ENCODE measurements at places on chromosomes 3 and 15.

- no peak for DNase-seq
Measured at GRCh38 chr15:94877833-94878232, 646.5 kb downstream of the MCTP2 start.

DNA sequence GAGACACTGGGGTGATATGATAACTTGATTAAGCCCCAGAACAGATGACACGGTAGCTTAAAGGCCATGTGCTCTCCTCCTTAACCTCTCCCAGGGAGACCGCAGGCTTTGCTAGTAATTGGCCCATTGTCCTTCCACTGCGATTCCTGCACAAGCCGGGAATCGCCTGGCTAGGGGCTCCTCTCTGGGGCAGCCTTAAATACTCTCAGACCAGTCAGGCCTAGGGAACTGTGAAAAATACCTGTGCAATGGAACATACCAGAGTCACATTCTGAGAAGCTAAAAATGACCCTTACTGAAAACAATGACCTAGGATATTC lies 56.3 kb downstream of the CPN2 start:
- DNase-seq, result no peak

DNA sequence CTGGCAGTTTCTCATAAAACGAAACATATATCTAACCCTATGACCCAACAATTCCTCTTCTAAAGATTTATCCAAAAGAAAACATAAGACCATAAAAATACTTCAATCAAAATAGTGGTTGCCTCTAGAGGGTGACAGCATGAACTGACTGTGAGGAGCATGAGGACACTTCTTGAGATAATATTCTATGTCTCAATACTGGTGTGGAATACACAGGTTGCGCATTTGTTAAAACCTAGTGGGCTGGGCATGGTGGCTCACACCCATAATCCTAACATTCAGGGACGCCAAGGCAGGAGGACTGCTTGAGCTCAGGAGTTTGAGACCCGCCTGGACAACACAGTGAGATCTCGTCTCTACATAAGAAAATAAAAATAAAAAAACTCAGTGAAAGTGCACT lies 57.3 kb downstream of the HERC1 start:
- DNase-seq, result no peak

- DNase-seq, result no peak
Measured at GRCh38 chr3:138916824-138917223, 30.1 kb downstream of the FOXL2 start.

- DNase-seq, result no peak
Measured at GRCh38 chr3:185629554-185630181, 43.6 kb downstream of the SENP2 start.

DNA sequence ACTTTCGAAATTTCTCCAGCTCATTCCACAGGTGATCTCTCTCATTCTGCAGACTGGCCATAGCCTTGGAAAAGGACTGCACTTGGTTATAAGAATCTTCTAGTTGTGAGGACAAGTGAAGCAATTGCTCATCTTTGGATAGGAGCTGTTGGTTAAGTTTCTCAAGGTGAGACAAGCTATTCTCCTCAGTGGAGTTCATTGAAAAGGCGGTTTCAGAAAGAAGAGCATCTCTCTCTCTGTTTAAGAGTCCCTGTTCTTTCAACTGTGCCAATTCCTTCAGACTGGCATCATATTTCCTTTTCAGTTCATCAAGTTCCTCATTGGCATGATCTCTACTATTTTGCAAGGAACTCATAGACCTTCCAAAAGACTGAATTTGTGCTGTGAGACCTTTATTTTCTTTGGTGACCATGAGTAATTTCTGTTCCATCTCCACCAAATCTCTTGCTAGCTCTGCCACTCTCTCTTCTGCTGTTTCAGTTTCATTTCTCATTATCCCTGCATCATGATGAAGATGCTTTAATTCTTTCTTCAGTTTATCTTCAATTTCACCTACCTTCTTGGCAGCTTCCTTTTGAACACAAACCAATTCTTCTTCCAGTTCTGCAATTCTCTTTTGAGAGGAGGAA lies 30.2 kb upstream of the HCLS1 start:
- no peak for DNase-seq

DNA sequence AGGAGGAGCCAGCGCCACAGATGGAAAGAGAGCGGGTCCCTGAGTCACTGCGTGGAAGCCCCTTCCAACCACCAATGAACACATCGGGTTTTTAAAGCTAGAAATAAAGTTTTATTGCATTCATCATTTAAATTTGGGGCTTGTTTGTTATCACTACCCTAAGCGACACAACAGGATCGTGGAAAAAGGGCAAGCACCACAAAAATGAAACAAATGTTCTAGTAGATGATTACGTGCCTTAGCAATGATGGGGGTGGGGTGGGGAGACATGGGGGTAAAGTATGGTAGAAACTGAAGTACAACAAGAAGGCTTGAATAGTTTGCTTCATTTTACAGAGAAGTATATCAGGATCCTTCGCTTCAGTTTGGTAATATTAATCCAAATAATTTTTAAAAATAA lies 221.6 kb upstream of the ATP10A start:
- no peak for DNase-seq

DNA sequence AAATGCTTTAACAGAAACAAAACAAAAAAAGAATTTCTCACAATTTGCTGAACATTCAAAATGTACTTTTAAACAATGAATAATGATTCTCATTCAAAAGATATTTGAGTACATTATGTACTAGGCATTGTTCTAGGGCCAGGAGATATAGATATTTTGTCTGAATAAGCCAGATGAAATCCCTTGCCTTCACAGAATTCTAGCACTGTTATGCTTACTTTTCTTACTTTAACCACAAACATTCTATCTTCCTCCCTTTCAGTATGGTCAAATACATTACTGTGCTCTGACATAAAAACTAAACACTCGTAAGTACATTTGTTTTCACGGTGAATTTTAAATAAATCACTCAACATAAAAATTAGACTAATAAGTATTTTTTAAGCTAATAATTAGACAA lies 116.7 kb downstream of the ADAM10 start:
- DNase-seq, result no peak

GRCh38 chr3:126835472-126836219 lies 131.6 kb downstream of the CHCHD6 start:
- no peak for DNase-seq

DNA sequence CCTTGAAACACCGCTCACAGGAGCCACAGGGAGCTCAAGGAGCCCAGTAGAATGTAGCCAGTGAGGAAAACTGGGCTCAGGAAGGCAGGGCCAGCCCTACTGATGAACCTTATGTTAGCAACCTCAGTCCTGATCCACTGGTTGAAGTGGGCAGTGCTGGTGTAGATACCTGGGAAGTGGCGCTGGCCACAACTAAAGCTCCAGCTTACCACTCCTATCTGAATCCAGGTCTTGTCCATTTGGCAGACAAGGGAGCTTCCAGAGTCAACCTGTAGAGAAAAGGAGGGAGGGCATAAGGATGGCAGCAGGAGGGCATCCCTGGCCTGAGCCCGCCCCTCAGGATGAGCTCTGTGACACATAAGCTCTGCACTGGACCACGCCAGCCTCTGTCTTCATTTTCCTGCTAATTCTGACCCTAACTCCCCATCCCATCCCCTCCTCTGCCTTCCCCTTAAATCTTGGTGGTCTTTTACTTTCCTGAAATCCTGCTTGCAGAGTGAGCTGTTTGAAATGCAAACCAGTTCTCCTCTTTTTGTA lies 2.1 kb upstream of the PRSS50 start:
- no peak for DNase-seq

- DNase-seq, result no peak
Measured at GRCh38 chr15:29986946-29987345, 95.8 kb upstream of the GOLGA8J start.

GRCh38 chr3:133191818-133192217 lies 153.6 kb downstream of the TMEM108 start:
- DNase-seq, result no peak

- no peak for DNase-seq
Measured at GRCh38 chr3:104514776-104515175, 851.9 kb upstream of the ALCAM start.

DNA sequence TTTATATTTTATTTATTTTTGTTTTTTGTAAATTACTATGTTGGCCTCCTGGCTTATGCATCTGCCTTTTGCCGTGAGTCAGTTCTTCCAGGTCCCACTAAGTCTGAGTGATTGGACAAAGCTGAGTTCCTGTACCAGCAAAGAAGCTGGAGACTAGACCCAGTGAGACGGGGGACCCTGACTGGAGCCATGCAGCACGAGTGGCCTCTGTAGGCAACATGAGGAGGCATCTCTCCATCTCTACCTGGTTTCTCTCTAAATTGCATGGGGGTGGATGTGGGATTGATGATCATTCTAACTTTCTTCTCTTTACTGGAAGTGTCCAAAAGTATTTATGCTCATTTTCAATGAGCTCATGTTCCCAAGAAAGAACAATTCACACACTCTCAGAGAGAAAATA lies 155.3 kb upstream of the MRPL3 start:
- no peak for DNase-seq

DNA sequence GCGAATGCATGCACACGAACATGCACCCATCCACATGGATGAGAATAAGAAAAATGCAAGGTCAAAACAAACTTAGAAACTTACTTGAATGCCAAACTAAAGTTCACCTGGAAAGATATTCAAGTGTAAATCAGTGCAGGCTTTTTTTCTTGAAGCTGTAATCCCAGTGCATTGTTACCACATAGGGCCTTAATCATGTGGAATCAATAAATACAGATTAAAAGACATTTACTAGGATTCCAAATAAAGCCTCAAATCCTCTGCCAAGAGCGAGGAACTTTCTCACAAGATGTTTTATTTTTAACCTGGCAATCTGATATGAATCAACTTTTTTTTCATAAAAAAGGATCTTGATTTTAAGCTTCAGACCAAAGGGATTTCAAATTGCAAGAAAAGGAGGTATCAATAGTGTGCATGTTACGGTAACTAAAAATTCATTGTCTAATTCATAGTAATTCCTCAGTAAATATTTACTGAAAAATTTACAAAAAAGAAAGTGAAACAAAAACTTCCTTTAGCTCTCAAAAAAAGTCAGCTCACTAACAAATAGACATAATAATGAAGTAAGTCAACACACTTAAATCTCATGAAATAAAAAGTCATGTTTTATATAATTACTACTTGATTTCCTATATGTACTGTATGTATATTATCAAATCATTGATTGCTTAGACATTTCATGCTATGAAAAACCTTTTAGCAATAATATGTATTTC lies 978.6 kb downstream of the PLOD2 start:
- no peak for DNase-seq

GRCh38 chr3:20752416-20752815 lies 566.4 kb upstream of the SGO1 start:
- DNase-seq, result no peak

- DNase-seq, result no peak
Measured at GRCh38 chr3:23566499-23566898, 239.3 kb upstream of the UBE2E1 start.

- DNase-seq, result no peak
Measured at GRCh38 chr3:197720694-197721093, 16.0 kb downstream of the RUBCN start.

DNA sequence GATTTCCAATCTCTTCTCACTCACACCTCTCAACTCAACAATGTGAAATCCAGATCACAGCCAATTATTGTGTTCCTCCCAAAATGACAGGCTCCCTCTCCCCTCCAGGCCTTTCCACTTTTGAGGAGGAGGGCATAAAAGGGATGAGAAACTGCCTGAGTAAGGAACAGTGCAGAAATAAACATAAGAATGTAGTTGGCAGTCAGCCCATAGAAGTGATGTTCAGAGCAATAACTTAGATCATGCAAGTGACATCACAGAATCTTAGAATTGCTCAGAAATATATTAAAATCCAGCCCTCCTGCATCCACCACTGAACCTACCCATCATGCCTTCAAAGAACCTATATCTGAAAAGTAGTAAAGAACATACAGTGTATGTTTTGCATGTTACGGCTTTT lies 299.4 kb upstream of the GADL1 start:
- no peak for DNase-seq

DNA sequence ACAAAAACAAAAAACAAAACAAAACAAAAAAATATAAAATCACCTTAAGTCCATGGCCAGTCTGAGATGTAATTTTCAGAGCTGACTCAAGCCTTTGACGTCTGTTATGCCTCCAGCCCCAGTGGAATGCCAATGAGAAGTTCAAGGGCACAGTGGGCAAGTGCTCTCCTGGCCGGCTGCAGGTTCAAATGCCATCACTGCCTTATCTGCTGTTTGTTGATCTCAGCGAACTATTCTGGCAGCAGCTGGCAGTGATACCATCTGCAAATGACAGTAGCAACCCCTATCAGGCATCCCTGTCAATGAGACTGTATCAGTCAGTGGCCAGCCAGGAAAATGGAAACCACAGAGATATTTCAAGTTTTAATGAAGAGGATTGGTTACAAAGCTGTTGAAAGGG lies 10.8 kb upstream of the PDE8A start:
- no peak for DNase-seq

GRCh38 chr3:13022348-13023234 lies 50.6 kb downstream of the IQSEC1 start:
- DNase-seq, result no peak

DNA sequence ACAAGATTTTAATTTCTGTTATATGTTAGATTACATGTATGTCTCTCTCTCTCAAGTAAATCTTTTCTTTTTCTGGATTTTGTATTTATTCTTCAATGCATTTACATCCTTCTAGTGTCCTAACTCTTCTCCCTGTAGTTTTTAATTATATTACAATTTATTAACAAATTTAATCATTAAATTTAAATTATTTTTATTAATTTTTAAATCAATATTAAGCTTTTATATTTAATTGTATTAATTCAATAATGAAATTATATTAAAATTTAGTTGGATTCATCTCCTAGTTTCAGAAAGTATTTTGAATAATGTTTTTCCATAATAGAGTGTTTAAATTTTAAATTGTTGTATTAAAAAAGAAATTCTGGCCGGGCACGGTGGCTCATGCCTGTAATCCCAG lies 29.8 kb downstream of the MLF1 start:
- DNase-seq, result no peak

- no peak for DNase-seq
Measured at GRCh38 chr15:101619615-101619865, 32.6 kb downstream of the TM2D3 start.

- no peak for DNase-seq
Measured at GRCh38 chr3:157220883-157221282, 60.9 kb upstream of the CCNL1 start.

- no peak for DNase-seq
Measured at GRCh38 chr15:49923671-49924070, 195.4 kb downstream of the ATP8B4 start.

- DNase-seq, result no peak
Measured at GRCh38 chr3:52532517-52532837, 1.2 kb downstream of the NT5DC2 start.

DNA sequence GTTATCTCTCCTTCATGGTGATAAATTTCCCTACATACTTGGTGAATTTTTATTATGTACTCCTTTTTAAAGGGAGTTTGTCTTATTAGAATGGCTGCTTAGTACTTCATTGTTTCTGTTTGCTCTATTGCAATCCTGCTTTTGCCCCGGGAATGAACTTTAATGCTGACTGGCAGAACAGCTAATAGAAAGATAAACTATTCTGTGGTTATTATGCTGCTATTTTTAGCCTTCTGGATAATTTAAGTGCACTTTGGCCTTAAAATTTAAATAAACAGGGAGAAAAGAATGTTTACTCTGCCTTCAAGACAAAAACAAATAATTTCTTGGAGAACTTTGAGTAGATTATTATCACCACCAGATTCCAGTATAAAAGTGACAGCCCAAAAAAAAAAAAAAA lies 413.8 kb upstream of the CCDC54 start:
- no peak for DNase-seq
